ENCODE measurements at places on chromosomes 3 and 15. TPM values are rescaled to one million over a fixed set of nuclear protein-coding genes. Genes with fewer than 3 reads are reported as not detected.

- no peak for DNase-seq
Measured at GRCh38 chr15:38471974-38472373, 18.0 kb downstream of the FAM98B start.

The LRRC15 gene
- 2.3 TPM for total RNA-seq

DNA sequence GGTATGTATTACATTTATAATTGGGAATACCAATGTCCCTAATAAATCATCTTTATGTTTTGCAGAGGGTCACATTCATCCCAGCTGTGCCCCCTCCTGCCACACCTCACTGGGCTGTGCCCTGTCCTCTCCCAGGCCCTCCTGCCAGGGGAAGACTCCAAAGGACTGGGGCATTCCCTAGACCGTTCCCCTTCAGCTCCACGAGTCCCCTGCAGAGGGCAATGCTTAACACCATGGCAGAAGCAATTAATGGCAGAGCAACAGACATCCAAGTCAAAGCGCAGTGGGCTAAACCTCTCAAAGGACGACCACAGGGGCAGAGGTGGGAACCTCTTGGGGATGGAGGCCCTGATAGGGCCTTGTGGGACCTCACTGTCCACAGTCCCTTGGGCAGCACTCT lies 71.3 kb upstream of the SEC13 start:
- DNase-seq, result no peak

The DRD3 gene
- not detected for total RNA-seq

DNA sequence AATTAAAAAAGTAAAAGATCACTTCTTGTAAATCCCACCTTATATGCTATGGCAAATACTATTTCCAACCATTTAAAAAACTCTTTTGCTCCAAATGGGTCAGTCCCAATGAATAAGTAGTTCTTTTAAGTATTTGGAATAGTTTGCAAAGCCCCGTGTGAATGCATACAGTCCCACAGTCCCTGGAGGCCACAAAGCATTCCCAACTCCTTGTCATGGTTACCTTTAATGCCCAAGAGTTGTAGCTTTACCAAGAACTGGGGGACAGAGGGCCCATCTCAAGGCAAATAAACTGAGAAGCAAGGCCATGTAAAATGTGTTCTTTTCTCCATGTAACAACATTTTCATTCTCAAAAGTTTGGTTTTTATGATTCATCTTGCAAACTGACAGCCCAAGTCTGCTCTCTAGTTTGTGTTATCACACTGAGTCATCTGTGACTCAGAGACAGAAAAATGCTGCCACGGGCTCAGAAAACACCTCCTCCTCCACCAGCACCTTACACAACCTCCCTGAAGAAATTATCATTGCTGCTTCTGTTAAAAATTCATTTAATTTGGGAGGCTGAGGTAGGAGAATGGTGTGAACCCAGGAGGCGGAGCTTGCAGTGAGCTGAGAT lies 336.2 kb downstream of the ERC2 start:
- peak; percentile 96 for DNase-seq

The INO80 gene
- 22.3 TPM for total RNA-seq

- DNase-seq, result no peak
Measured at GRCh38 chr3:29557186-29557585, 276.3 kb downstream of the RBMS3 start.

The SCG5 gene
- 46.2 TPM for total RNA-seq

DNA sequence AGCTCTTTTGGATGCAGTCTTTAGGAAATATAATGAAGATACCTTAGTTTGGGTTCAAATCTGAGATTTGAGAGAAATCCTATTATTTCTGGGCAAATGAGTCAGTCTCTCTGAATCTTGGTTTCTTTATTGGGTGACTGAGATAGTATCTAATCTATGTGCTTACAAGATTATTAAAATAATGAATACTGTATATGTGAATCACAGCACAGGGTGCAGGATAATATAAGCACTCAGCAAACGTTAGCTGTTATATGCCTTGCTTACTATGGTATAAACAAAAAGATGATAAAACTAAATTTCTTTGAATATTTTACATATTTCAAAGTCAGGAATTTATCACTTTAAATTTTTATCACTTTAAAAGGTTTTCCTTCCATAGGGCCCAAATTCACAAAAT lies 29.6 kb downstream of the FGF7 start:
- no peak for DNase-seq

The SNTN gene
- not detected for total RNA-seq

GRCh38 chr3:141336672-141337522 lies 31.4 kb upstream of the ZBTB38 start:
- DNase-seq, result peak; percentile 68

The ISG20 gene
- total RNA-seq, result 3.0 TPM

The ATP8B4 gene
- 19.5 TPM for total RNA-seq

The SENP2 gene
- total RNA-seq, result 23.6 TPM

DNA sequence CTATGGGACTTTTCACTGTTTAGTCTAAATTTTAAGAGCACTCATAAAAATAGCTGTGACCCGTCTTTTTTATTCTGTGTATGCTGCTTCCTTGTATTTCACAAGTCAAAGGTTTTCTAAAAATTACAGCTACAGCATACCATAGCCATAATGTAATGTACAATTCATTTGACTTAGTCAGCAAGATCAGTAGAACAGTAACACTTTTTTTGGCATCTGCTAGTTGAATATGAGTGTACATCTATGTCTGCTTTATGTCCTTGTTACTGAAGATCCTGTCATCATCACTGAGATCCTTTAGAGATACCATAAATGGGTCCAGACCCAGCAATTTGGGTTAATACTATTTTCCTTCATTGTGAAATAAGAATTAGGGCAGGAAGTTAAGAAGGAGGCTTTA lies 42.2 kb downstream of the CMSS1 start:
- DNase-seq, result peak; percentile 96

The CD86 gene
- not detected for total RNA-seq

GRCh38 chr3:186782542-186783057 lies 777 bp upstream of the EIF4A2 start:
- no peak for DNase-seq

DNA sequence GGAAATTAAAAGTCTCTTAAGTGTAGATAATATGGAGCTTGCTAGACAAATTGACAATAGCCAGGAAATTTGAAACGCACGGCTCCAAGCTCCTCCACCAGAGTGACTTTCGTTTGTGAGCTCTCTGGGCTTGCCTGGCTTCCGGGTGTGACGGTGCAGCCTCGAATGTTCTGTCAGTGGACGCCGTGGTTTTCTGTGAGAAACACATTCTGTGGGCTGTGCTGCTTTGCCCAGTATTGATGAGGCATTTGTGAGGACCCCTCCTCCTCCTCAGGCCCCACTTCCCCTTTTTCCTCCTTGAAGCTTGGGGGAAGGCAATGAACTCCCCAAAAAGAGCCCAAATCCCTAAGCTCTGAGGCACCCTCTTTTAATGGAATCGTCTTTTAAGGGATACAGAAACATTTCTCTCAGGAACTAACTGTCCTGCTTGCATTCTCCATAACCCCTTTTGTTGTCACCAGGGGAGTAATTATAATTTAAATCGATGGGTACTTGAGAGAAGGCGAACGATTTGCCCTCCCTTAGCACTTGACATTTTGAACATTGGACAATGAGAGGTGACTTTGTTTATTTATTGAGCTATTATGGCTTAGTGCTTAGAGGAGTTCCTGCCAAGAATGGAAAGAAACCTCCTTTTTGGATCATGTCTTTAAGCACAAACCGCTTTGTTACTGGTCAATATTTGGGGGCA lies 40.8 kb downstream of the POLR2M start:
- no peak for DNase-seq

GRCh38 chr3:77376511-77376910 lies 336.6 kb downstream of the ROBO2 start:
- DNase-seq, result no peak

DNA sequence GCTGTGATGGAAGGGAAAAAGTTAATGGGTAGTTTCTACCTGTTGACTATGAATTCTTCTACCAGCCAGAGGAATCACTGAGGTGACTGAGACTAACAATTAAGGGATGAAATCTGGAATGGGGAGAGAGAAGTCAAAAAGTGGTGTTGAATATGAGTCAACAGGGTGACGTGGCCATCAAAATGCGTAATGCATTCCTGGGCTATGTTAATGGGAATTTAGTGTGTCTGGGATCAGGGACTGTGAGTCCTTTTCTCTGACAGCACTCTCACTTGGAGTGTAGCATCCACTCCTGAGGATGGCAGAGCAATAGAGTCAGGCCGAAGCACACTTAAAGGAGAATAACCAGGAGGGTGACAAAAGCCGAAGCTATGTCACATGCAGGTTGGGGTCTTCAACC lies 60.4 kb downstream of the MESD start:
- DNase-seq, result peak; percentile 94

GRCh38 chr3:38757721-38758120 lies 58.3 kb downstream of the SCN10A start:
- no peak for DNase-seq

- no peak for DNase-seq
Measured at GRCh38 chr3:59810606-59811005, 760.8 kb upstream of the CFAP20DC start.

DNA sequence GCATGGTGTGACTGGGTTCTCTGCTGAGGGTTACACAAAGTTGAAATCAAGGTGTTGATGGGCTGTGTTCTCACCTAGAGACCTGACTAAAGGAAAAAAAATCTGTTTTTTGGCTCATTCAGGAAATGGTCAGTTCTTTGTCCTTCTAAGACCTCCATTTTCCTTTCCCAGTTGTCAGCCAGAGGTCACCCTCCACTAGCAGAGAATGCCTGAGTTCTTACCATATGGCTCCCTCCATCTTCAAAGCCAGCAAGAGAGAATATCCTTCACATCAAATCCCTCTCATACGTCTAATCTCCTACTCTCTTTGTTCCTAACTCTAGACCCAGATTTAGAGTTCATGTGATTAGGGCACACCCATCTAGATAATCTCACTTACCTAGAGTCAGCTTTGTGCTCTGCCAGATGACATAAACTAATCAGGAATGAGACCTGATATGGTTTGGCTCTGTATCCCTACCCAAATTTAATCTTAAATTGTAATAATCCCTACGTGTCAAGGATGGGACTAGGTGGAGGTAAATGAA lies 19.4 kb downstream of the ANKRD28 start:
- no peak for DNase-seq
